HT1080 (cell line): ENCODE measurements at places on chromosomes 1 and 21.
A peak's percentile ranks its signal among the peaks of the same experiment; 100 is the strongest.

GRCh38 chr1:109864047-109864822, 46.4 kb upstream of the CSF1 start:
- no peak for DNase-seq

- DNase-seq, result peak; percentile 68
Measured at GRCh38 chr1:216325946-216326345, 97.3 kb downstream of the USH2A start.

GRCh38 chr1:198906739-198907422, 268.0 kb downstream of the PTPRC start:
- no peak for DNase-seq

DNA sequence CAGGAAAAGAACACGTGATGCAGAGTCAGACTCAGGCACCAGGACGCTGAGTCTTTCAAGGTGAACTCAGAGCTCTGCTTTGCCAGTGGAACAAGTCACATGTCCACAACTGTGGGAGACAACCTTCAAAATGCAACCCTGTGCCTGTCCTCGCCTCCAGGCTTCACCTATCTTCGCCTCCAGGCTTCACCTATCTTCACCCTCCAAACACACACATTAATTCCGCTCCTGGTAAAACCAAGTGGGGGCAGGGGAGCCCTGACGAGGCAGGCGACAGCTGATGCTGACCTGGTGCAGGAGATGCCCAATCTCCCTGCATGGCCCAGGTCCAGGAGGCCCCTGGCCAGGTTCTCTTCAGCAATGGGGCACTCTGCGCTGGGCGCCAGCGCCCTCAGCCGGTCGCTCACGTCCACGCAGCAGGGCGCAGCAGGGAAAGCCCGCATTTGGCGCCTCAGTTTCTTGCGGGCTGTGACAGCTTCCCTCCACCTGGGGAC, 28.0 kb upstream of the LSS start:
- DNase-seq, result no peak

- no peak for DNase-seq
Measured at GRCh38 chr1:234745276-234745675, 135.3 kb upstream of the IRF2BP2 start.

- no peak for DNase-seq
Measured at GRCh38 chr1:186060226-186060625, 314.8 kb downstream of the TPR start.

DNA sequence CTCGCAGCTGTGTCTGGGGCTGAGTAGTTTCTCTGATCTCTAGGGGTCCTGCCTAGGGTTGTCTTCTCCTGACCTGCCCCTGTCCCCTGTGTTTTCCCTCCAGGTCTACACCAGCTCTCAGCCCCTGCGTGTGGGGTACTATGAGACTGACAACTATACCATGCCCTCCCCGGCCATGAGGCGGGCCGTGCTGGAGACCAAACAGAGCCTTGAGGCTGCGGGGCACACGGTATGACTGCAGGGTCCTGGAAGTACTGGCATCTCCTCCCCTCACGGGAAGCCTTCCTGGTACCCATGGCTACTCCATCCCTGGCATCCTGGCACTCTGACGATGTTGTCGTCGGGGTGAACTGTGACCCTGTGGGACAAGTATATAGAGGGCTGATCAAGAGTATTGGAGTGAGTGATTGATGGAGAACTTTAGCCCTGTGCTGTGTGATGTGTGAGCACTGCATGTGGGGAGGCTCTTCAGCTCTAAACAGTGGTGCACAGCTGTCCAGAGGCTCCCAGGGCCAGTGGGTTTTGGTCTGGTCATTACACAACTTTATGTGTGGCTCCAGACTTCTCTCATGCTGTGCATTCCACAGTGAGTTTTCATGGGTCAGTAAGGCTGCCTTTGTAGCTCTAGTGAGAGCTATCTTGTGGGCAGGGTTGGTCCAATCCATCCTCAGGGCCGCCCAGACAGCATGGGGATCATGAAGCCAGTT, 14.4 kb downstream of the FAAH start:
- DNase-seq, result no peak
